ENCODE measurements at places on chromosomes 11 and 22.
A peak's percentile ranks its signal among the peaks of the same experiment; 100 is the strongest.

DNA sequence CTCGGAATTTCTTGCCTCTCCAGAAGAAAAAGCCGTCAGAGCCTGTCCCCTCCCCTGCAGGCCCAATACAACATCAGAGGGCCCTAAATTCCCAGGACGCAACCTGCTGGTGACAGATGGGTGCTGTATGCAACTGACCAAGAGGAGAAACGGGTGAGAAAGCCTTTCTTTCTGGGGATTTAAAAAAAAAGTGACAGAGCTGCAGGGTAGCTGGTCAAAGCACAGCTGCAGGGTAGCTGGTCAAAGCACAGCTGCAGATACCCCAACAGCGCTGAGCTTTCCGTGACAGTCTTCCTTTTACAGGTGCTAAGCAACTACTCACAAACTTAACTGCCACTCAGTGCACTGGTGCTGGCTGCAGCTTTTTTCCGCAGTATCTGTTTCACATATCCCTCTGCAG lies 17.8 kb downstream of the AP1B1 start:
- DNase-seq: no peak

DNA sequence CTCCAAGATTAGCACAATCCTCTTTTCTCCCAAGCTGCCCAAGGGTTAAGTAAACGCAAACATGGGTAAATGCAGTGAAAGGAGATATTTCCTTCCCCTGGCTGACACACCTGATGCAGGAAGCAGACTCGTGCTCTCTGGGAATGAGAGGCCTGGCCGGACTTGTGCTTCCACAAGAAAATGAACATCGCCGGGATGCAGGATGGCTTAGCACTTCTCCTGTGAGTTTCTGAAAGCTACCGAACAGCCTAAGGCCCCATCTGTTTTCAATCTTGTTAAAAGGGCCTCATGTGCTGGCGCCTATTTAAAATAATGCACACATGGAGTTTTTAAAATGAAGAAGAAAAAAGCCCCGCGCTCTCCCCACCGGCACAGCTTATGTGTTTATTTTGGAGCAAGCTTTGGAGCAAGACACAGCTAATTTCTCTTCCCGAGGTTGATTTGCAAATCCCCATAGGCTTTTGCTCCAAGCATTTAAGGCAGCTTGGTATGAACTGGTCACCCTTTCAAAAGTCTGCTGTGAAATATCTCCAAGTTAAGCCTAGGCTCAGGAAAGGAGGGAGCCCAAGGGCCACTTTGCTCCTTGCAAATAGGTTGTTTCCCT lies 100.9 kb downstream of the SYN3 start:
- DNase-seq: no peak

GRCh38 chr11:27505781-27506180 lies 788 bp downstream of the LIN7C start:
- no peak for DNase-seq

GRCh38 chr22:31628969-31629708 lies 32.9 kb downstream of the PISD start:
- DNase-seq: no peak

DNA sequence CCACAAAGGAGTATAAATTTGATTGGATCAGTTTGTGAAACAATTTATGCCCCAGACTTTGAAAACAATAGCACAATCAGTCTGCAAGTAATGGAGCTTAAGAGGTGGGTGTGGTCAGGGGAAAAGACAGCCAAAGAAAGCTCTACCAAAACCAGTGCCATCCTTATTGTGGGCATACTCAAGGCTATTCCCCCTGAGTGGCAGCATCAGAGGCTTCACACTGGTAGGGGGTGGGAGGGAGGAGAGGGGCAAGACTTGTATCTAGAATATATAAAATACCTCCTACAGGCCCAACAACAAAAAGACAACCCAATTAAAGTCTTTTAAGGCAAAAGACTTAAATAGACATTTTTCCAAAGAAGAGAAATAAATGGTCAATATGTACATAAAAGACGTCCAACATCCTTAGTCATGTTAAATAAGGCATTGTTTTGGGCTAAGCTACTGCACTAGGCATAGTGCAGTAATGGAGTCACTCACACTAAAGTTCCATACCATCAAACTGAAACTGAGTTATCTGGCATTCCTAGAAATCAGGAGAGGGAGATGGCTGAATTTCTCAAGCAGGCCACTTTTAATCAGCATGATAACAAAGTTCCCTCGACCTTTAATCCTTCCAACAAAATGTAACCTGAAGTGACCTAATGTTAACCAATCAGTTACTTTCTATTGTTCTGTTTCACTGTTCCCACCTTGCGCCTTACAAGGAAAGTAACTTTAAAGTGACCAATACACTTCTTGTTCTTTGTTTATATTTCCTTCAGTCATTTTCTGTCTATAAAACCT lies 24.8 kb downstream of the NARS2 start:
- DNase-seq: no peak

GRCh38 chr22:44526779-44527126 lies 28.7 kb upstream of the RTL6 start:
- no peak for DNase-seq

- no peak for DNase-seq
Observed at GRCh38 chr11:107924306-107924705, 3.9 kb upstream of the RAB39A start.

- DNase-seq: no peak
Observed at GRCh38 chr11:66593303-66593635, 284 bp downstream of the CCS start.

DNA sequence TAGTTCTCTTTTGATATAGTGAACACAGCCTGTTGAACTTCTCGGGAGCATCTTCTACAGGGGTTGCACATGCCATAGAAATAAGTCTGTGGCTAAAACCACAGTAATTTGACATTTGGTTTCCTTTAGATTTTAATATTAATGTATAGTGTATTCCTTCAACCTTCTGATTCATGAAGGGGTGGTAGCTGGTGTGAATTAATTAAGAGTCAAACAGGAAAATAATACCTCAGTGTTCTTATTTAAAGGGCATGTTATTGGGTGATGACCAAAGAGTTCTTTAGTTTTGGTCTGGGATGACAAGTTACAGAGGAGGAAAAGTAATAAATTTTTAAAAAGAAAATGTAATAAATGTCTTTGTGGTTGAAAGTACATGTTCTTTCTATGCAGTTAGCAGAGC lies 86.8 kb downstream of the PDHX start:
- DNase-seq: no peak

GRCh38 chr22:24284747-24285203 lies 14.1 kb downstream of the SPECC1L start:
- peak; percentile 16 for DNase-seq

GRCh38 chr11:47916361-47916841 lies 64.0 kb upstream of the PTPRJ start:
- no peak for DNase-seq

DNA sequence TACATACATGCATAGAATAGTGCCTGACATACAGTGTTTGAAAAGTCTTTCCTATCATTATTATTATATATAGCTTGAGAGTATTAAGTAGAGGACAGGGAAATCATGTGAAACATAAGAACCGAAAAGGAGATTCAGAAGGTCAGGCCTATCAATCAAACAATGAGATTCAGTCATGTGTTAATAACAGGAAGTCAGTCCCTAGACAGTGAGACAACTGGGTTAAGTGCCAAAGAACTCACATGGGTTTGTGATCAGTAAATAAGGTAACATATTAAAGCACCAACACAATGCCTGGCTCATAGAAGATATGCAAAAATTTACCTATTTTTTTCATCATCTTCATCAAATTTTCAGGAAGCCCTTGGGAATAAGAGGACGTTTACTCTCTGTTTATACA lies 174.3 kb upstream of the FAT3 start:
- no peak for DNase-seq

- no peak for DNase-seq
Observed at GRCh38 chr11:93013646-93014045, 44.2 kb downstream of the MTNR1B start.

GRCh38 chr22:27250886-27251285 lies 550.7 kb downstream of the MN1 start:
- no peak for DNase-seq

DNA sequence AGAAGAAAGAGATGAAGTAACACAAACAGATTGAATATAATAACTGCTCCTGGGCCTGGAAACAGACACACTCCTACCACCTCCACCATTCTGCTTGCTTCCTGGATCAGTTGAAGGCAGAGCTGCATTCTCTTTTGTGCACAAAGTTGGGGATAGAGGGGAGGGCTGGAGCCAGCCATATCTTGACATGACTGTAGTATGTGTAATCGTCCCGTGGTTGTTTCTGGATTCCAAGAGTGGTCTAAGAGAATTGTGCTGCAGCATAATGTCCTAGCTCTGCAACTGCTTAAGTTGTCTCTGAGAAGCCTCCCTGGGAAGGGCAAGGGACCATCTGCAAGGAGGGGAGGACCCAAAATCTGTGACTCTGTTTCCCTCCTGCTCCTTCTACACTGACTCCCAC lies 3.2 kb downstream of the CRY2 start:
- DNase-seq: no peak

All from CD4-positive, alpha-beta T cell treated with Interleukin-2 at 100 ng/mL for 4 hours (primary cell).